ENCODE measurements at places on chromosomes 4 and X.

- DNase-seq = no peak
Measured at GRCh38 chr4:53378171-53378482, 686 bp downstream of the FIP1L1 start.

GRCh38 chr4:145176641-145177432 is 3.6 kb downstream of the OTUD4 start:
- DNase-seq = no peak

DNA sequence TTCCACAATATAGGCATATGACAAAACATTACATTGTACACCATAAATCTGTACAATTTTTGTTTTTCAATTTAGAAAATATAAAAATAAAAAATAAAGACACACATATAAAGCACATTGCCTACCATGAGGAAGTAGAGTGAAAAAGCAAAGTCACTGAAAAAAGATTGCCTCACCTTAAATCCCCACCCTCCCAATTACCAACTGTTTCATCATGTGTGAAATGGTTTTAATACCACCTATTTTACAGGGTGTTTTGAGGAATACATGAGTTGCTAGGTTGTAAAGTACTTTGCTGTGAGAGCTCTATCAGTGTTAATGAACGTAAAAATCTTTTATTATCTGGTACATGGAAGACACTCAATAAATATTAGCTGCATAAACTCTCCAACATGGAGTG is 373.6 kb upstream of the NDST3 start:
- DNase-seq = no peak

DNA sequence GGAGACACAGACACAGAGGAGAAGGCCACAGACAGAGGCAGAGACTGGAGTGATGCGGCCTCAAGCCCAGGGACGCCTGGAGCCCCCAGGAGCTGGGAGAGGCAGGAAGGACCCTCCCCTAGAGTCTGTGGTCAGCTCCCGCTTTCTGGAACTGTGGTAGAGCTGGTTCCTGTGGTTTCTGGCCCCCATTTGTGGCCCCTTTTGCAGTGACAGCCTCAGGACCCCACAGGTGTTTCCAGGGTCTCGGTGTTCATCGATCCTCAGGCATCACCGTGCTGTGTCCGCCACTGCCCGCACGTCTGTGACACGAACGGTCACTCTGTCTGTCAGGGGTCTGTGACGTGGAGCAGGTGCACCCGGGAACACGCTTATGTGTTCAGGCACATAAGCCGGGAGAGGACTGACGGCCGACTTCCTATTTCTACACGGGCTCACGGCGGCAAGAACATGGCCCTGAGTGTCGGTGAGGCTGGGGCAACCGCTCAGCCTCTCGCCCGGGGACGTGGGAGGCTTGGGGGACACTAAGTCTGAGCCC is 7.9 kb downstream of the GTPBP6 start:
- DNase-seq = no peak

DNA sequence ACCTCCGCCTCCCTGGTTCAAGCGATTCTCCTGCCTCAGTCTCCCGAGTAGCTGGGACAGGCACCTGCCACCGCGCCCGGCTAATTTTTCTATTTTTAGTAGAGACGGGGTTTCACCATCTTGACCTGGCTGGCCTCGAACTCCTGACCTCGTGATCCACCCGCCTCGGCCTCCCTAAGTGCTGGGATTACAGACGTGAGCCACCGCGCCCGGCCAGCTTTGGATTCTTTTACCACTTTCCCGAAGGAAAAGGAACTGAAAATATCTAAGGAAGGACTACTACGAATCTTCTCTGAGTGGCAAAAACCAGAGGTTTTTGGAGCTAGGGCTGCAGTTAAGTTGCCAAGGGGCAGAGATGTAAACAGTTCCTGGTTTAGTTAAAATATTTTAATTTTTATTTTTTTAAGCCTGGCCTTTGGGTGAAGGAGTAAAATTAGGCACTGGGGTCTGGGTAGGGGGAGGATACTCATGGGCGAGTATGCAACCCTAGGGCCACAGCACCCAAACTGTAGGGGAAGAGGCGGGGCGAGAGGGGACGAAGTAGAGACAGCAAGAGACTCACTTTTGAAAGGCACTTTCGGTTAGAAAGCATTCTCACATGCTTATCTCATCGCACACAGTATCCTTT is 525 bp upstream of the CISD2 start:
- no peak for DNase-seq

GRCh38 chrX:154466036-154466435 is 8.0 kb downstream of the PLXNA3 start:
- no peak for DNase-seq

- DNase-seq = no peak
Measured at GRCh38 chr4:143405075-143405730, 68.5 kb downstream of the GAB1 start.

DNA sequence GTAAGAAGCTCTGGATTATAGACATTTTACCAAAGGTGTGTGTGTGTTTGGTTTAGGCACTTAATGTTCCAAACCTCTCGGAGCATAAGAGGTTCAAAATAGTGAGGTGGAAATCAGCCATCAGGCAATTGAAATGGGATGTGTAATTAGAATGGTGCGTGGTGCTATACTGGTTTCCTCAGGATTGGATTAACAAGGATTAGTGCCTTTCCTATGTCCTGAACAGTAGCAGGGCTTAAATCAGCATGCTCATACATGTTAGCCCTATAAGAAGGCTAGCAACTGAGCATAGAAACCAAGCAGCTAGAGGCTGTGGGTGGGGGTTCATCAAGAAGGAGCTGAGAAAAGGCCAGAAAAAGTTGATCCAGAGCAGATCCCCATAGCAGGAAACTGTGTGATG is 256.8 kb upstream of the CXXC4 start:
- no peak for DNase-seq

DNA sequence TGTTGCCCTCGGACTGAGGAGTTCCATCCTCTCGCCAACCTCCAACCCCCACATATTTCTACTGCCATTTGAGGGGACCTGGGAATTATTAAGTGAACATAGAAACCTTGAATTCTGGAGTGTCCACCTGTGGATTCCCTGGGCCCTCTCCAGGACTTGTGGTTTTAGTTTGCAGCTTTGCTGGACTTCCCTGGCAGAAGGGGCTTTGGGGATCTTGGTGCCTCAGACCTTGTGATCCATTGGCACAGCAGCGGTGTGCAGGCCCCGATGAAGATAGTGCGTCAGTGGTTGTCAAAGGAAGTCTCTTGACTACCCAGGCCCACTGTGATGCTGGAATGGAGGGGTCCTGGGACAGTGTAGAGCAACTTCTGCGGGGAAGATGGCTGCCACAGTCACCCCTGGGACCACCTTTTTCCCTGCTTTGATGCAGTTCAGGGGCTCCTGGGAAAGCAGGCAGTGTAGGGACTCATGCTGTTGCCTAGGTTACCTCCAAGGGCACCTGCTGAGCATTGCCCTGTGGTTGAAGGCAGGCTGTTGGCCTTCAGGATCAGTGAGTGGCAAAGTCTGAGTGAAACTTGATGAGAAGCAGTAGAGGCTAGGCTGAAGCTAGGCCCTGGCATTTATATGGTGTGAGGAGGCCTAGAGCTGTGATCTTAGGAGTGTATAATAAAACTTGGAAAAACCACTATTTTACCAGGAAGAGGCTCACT is 2.2 kb downstream of the SLC16A2 start:
- no peak for DNase-seq

Data from stimulated activated CD8-positive, alpha-beta memory T cell treated with anti-CD3 and anti-CD28 coated beads, Interleukin-2, amount 100 ng/mL, for 1 hour (primary cell).